GM10248 (cell line): ENCODE measurements at places on chromosomes 6 and 20.
A peak's percentile ranks its signal among the peaks of the same experiment; 100 is the strongest.

- no peak for DNase-seq
These were observed 66.8 kb downstream of the TBC1D7 start for GRCh38 chr6:13261464-13261994.

DNA sequence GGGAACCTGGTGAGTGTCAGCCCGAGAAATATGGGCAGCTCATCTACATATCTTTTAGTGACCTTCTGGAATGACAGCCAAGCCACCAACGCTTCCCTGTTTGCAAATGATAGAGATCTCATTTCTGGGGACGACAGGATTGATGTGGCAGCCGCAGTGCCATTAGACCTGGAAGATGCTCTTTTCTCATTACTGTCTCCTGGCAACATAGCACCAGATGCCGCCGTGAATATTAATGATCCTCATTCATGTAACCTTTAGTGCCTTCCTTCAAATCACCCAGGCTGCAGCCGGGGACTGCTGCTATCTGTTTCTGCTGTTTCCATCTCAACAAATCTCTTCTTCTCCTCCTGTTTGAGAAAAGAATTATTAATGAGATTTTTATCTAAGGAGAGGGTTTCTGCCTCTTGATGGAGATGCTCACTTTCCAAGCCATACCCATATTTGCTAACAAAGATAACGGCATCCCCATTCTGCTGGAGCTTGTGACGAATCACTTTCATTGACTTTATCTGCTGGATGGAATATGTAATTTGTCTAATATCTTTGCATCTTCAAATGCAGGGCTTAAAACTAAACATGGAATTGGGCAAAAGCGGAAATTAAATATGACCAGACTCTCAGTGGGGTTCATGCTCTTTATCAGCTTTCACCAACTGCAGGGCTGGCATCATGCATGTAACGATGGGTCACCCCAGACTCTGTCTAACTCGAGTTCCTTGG, 74.8 kb upstream of the KIF16B start:
- DNase-seq = no peak

DNA sequence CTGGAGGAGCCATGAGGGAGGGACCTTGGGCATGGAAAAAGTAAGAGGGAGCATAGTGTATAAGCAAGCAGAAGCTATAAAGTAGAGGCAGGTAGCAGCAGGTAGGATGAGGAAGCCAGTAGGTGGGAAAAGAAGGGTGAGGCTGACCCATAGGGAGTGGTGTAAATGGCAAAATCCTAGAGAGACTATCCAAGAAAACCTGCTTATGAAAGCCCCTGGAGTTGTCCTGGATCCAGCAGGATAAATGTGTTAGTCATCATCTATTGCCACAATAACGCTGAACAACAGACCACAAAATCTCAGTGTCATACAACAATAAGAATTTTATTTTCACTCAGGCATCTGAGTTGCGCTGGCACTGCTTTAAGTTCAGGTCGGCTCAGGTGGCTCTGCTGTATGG, 30.2 kb downstream of the CHD6 start:
- no peak for DNase-seq

GRCh38 chr6:81818901-81819361, 66.5 kb upstream of the TENT5A start:
- DNase-seq = no peak

- DNase-seq = no peak
These were observed 1642.2 kb downstream of the KHDRBS2 start for GRCh38 chr6:60643870-60644269.

DNA sequence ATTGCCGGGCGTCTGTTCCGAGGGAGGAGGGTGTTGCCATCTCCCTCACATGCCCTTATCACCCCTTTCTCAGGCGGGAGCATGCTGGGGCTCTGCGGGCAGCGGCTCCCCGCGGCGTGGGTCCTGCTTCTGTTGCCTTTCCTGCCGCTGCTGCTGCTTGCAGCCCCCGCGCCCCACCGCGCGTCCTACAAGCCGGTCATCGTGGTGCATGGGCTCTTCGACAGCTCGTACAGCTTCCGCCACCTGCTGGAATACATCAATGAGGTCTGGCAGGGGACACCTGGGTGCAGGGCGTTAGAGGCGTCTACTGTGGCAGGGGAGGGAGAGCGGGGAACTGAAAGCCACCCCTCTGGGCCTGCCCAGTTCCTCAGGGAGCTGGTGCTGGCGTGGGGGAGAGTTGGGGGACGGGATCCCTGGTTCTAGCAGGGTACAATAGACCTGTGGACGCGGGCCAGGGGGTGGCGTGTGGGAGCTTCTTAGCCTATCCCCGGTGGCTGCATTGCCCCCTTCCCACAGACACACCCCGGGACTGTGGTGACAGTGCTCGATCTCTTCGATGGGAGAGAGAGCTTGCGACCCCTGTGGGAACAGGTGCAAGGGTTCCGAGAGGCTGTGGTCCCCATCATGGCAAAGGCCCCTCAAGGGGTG, 697 bp downstream of the PPT2 start:
- DNase-seq = peak; percentile 86

DNA sequence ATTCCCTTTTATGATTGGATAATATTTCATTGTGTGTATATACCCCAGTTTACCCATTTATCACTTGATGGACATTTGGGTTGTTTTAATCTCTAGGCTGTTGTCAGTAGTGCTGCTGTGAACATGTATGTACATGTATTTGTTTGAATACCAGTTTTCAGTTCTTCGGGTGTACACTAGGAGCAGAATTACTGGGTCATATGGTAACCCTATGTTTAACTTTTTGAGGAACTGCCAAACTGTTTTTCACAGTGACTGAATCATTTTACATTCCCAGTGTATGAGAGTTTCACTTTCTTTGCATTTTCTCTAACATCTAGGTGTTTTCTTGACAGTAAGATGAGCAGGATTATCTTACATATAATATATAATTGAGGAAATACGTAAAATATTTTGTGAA, 44.7 kb upstream of the ADIG start:
- DNase-seq = no peak

- no peak for DNase-seq
These were observed 138.9 kb downstream of the TBX18 start for GRCh38 chr6:84625506-84625905.

- DNase-seq = no peak
These were observed 391.8 kb upstream of the SULF2 start for GRCh38 chr20:48177058-48177457.

GRCh38 chr20:44186674-44187053, 324 bp downstream of the JPH2 start:
- no peak for DNase-seq

DNA sequence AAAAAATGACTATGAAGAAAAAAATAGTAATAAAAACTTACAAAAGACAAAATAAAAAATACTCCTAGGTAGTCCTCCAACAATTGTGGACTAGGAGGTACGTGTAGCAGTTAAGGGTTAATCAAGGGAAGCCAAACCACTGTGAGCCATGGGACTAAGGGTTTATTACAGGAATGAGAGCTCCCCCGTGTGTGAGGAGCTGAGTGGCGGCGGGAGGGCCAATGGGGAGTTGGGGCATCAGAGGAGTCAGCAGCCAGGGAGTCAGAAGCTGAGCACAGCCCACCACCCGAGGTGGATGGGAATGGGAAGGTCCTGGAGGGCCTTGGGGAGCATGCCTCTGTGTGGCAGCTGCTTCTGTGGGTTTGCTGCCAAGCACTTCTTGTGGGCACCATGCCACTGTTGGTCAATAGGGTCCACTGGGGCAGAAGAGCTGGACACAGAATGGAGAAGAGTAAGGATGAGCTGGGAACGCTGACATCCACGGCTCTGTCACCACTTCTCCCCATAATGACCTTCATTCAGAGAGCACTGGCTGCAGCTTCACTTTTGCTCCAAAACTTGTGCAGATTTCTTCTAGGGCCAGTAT, 373.3 kb downstream of the CDKAL1 start:
- DNase-seq = no peak

DNA sequence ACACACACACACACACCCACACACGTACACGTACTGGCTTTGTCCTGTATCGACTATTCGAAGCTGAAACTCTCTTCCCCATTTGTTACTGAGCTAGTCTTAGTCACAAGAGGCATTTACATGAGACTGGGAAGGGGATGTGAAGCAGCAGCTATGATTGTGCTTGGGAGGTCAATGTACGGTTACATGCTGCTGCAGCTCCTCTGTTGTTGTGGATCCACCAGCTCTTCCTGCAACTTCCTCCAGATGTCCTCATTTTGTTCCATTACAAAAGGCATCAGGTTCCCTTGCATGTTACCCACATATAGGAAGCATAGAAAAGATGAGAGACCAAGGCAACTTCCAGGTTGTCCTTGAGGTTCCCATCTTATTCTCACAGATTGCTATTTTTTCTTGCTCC, 612.4 kb upstream of the IMPG1 start:
- no peak for DNase-seq

DNA sequence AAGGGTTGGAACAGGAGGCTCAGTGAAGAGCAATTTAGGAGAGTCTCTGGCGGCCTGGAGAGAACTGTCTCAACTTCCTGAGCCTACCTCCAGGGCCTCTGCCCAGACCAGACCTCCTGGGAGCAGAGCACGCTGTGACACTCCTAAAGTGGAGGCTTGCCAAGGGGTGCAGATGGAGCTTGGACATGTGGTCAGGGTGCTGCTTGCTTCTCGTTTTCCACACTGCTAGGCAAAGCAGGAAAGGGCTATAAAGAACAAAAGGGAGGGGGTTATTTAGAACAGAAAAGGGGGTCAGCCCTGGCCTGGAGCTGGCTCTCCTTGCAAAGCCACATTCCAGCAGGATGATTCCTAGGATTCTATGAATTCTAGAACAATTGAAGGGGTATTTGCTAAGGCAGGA, 145.7 kb upstream of the GGTLC1 start:
- no peak for DNase-seq

DNA sequence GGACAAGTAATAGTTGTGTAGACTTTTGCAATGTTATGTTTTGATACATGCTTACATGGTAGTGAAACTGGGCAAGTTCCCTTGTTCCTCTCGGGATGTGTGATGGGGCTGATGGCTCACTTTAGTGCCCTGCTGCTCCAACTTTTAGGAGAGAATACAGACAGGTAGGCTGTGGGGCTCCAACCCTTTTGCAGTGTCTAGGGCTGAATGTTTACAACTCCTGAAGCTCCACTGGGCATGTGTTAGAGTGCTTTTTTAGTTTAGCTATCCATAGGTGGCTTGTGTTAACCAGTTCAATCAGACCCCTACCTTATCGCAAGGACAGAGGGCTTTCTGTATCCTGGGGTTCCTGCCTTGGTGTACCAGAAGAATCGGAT, 33.8 kb downstream of the SERPINB6 start:
- no peak for DNase-seq

DNA sequence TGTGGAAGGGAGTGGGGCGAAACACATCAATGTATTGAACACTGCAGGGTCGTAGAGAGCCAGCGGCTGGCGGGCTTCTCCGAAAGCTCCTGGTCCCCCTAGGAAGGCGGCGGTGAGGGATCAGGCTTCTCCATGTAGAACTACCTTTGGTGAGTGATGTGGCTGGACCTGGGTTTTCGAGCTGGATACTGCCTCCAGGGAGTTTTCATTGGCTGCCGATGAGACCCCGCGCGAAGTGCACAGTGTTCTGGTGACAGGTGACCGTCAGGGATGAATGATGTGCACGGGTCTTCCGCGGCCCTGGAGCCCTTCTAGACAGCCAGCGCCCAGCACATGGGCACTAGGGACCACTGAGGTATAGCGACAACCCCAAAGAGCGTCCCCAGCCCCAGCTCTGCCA, 16.4 kb downstream of the ABT1 start:
- DNase-seq = no peak

GRCh38 chr6:119757467-119757866, 407.9 kb upstream of the MAN1A1 start:
- DNase-seq = no peak

GRCh38 chr6:82984720-82985119, 80.9 kb downstream of the UBE3D start:
- no peak for DNase-seq

DNA sequence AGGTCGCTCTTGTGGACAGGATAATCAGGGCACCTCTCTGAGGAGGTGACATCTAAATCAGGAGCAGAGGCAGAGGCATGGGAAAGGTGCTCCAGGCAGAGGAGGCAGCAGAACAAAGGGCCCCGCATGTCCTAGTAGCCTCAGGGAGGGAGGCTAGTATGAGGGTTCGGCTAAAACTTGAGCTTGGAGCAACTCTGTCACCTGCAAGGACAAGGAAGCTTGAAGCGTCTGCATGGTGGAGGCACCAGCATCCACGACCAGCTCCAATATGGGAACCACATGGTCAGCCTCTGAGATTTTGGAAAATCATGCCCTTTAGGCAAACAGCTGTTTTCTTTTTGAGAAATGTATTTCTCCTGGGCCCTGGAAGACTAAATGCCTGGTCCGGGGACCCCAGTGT, 13.0 kb upstream of the MPC1 start:
- DNase-seq = no peak

DNA sequence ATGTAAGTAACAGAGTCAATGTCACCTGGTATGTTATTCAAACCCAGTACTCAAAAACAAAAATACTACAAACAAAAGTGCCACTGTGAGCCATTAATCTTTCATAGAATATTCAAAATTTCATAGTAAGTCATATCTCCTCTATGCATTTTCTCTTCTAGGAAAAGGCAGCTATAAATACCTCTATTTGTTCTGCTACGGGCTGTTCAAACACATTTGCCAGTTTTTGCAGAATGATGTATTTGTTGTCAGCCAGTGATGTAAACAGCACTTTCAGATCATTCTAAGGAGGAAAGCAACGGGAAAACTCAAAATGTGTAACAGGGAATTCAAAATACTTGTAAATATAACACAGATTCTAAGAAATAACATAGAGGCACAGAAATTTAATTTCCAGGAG, 388.2 kb downstream of the SYNE1 start:
- DNase-seq = no peak

DNA sequence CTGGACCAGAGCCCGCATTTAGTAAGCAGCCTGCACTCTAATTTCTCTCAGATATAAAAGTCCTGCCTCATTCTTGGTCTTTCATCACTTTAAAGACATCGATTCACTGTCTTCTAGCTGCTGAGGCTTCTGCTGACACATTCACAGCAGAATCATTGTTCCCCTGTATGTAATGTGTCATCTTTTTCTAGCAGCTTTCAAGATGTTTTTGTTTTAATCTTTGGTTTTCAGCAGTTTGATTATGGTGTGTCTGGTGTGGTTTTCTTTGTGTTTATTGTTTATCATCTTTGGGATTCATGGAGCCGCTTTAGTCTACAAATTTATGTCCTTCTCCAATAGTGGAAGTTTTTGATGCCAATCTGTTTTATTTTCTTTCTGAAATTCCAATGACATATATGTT, 157.3 kb upstream of the STMND1 start:
- DNase-seq = no peak
